Prostate gland (tissue), 2 donors: ENCODE measurements at places on chromosomes 1 and 21.

DNA sequence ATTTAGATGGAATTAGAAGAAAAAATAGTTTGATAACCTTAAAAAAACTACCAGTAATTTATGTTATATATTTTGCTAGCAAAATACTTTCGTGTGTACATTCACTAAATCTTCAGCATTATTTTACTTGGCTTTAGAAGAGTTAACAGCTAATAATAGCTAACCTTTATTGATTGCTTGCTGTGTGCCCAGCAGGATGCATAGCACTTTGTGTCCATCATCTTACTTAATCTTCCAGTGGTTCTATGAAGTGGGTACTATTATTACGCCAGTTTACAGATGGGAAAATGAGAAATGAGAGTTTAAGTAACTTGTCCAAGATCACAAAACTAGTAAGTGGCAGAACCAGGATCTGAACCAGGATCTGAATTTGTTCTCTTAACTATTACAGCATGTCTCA lies 41.7 kb upstream of the GPR25 start:
- no peak for DNase-seq

GRCh38 chr1:206514813-206515387 lies 7.6 kb downstream of the RASSF5 start:
- DNase-seq = no peak

DNA sequence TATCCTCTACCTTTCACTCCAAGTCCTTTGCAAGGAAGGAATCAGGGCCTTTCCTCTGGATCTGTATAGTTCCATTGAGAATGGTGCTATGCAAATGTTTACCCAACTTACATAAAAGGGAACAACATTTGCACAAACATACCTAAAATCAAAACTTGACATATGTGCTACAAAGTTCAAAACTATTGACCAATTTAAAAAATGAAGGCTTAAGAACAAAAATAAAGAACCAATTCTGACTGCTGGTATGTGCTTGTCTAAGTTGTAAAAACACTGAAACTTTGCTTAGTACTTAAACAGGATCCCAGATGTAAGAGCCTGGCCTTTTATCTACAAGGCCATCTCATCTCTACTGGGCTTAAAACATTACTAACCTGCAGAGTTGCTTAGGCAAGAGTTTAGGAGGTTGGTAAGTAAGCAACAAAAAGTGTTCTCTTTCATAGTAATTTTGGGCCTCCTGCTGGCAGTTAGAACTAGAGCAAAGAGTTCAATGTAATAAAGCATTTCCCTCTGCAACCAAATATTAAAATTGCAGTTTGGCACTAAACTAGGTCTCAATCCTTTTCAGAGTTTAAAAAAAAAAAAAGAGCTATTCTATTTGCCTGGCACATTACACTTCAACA lies 2.0 kb downstream of the SCMH1 start:
- DNase-seq = no peak

DNA sequence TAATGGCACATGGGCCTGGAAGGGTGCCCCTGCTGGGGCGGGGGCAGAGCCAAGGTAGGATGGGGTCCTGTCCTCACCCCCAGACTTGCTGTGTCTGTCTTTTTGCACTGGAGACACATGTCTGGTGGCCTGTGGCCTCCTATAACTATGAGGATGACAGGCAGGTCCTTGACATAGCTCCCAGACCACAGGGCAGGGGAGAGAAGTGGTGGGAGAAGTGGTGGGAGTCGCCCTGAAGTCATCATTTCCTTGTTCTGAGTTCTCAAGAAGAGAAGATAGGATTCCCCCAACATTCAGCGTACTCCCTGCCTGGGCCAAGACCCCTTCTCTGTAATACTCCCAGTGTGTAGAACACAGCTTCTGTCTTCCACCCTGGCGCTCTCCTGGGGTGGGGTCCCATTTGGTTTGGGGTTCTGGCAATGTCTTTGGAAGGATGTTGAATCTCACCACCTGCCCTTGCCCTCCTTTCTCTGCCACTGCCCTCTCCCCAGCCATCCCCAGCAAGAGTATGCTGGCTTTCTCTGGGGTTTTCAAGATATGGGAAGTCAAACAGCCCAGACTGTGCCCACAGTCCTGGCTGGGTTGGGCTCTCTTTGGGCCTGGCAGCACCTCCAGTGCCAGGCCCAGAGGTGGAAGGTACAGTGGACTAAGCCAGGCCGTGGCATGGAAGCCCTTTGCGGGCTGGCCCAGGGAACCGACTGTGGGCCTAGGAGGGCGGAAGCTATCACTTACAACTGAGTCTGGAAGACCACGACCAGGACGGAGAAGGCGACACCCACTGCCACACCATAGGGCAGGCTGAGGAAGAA lies 19.4 kb downstream of the SLC26A9 start:
- no peak for DNase-seq

DNA sequence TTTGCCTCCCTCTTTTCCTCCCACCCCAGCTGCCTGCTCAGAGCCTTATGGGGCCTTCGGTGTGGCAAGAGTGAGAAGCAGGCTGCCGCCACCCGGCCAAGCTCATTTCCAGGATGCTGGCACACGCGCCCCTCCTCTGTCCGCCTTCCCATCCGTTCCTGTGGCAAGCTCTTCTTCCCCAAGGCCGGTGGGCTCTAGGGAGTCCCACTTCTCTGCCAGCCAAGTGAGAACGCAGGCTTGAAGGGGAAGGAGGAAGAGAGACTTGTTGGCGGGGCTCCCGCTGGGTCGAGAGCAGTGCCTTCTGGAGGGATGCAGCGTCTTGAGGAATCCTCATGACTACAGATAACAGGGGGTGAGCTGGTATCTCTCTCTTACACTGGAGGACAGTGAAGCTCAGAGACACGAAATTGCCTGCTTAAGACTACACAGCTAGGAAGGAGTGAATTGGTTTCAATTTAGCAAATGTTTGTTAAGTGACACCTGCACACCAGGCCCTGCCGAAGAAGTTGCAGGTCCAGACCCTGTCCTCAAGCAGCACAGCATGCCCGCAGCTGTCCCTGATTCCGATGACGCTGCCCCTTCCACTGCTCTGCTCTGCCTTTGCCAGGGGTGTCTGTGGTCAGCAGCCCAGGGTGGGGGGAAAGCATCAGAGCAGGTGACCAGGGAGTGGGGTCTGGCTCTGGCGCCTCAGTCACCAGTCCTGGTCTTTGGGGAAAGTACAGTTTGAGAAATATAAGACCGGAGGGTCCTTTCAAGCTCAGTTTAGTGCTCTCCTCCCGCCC lies 40.1 kb upstream of the FOXO6 start:
- no peak for DNase-seq

GRCh38 chr1:26318338-26319064 lies 743 bp downstream of the CD52 start:
- DNase-seq = no peak

GRCh38 chr1:201715351-201715750 lies 113.6 kb upstream of the IPO9 start:
- no peak for DNase-seq
